Right lobe of liver (tissue), 6 donors: ENCODE measurements at places on chromosomes 2 and 18. TPM values are rescaled to one million over a fixed set of nuclear protein-coding genes. Genes with fewer than 3 reads are reported as not detected.

Gene FAP
- total RNA-seq = 0.93 TPM

DNA sequence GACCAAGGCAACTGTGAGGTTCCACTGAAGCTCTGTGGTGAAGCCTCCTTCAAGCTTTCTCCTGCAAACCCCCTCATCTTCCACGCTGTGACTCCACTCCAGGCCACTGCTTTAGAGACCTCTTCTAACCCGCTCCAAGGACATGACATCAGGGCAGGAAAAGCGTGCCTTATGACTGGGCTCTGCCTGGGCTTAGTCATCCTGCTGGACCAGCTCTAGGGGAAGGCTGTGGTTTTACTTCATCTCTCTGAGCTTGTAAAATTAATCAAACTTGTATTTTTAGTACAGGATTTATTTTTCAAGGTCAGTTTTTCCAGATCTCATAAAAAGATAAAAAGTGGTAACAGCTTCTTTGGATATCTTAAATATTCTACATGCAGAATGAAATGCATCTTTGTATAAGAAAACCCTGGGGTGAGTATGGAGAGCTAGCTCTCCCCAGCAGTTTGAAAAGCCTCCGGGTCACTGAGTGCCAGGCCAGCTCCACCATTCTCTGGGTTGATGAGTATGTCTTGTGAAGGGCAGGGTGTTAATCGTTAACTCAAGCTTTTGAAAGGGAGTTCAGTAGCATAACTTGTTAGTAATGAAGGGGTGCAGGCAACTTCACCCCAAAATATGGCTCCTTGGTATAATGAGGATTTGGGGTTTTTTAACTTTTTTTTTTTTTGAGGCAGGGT lies 33.1 kb upstream of the YPEL5 start:
- no peaks in the 10 kb centered on the region for H3K27me3 ChIP-seq
- H3K4me1 ChIP-seq = no peaks in the 10 kb centered on the region
- no peak overlapping the region for H3K4me3 ChIP-seq
- no peaks in the 10 kb centered on the region for H3K36me3 ChIP-seq
- H3K27ac ChIP-seq = no peak overlapping the region

GRCh38 chr18:62571648-62572047 lies 48.8 kb downstream of the ZCCHC2 start:
- H3K4me1 ChIP-seq = no peaks in the 10 kb centered on the region
- DNase-seq = no peak
- H3K27ac ChIP-seq = no peak overlapping the region
- peaks cover 5% of the 10 kb centered on the region for H3K36me3 ChIP-seq
- no peaks in the 10 kb centered on the region for H3K27me3 ChIP-seq

- H3K36me3 ChIP-seq = no peaks in the 10 kb centered on the region
- no peaks in the 10 kb centered on the region for H3K27me3 ChIP-seq
- no peak overlapping the region for H3K27ac ChIP-seq
- no peak overlapping the region for H3K4me3 ChIP-seq
- no peak for DNase-seq
These were observed 95.0 kb downstream of the EPC2 start for GRCh38 chr2:148739454-148740105.

GRCh38 chr2:133026536-133027177 lies 356.7 kb upstream of the LYPD1 start:
- no peaks in the 10 kb centered on the region for H3K4me1 ChIP-seq
- DNase-seq = no peak
- H3K27me3 ChIP-seq = no peaks in the 10 kb centered on the region
- H3K27ac ChIP-seq = no peak overlapping the region

DNA sequence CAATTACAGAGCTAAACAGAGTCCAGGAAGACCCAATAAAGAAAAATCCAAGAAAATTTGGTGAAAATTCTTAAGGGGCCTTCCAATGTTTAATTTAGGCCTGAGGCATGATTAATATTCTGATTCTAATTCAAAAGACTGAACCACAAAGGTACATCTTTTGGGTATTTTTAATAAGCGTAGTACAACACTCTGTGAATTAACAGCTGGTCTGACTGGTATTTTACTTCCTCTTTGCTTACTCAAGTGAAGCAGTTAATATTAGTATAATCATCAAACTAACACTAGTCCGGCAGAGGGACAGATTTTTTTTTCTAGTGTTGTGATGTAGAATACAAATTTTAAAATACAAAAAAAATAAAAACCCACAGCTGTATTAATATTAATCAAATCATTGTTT lies 652.9 kb downstream of the NR4A2 start:
- no peaks in the 10 kb centered on the region for H3K27me3 ChIP-seq
- H3K4me1 ChIP-seq = no peaks in the 10 kb centered on the region
- H3K27ac ChIP-seq = no peak overlapping the region
- DNase-seq = no peak

GRCh38 chr2:97911206-97911921 lies 84.4 kb downstream of the TMEM131 start:
- no peaks in the 10 kb centered on the region for H3K36me3 ChIP-seq
- no peak overlapping the region for H3K4me3 ChIP-seq
- no peak for DNase-seq
- H3K27me3 ChIP-seq = no peaks in the 10 kb centered on the region
